Left colon (tissue), 2 donors: ENCODE measurements at places on chromosomes 7 and 10. TPM values are rescaled to one million over a fixed set of nuclear protein-coding genes. Genes with fewer than 3 reads are reported as not detected.

The SEMA3A gene
- total RNA-seq = 12.6 TPM

The RRP12 gene
- 15.1 TPM for total RNA-seq

The VAX1 gene
- not detected for total RNA-seq

The SCIN gene
- total RNA-seq = 76.6 TPM

The ZNF727 gene
- 1.1 TPM for total RNA-seq

The PRTFDC1 gene
- total RNA-seq = 6.2 TPM

The BEND7 gene
- 23.7 TPM for total RNA-seq

The ANKRD22 gene
- 13.7 TPM for total RNA-seq

The EBLN1 gene
- not detected for total RNA-seq

The ZNF107 gene
- 4.1 TPM for total RNA-seq

The EFCAB10 gene
- total RNA-seq = not detected

The SPDYE5 gene
- total RNA-seq = not detected

The NPFFR1 gene
- total RNA-seq = 0.15 TPM

The PLXDC2 gene
- 28.1 TPM for total RNA-seq

The CCDC7 gene
- total RNA-seq = 11.4 TPM

The SHTN1 gene
- total RNA-seq = 34.1 TPM

The OPALIN gene
- not detected for total RNA-seq

The PTN gene
- total RNA-seq = 1.3 TPM

The SPDYE18 gene
- total RNA-seq = 0.42 TPM

The ITIH5 gene
- total RNA-seq = 2.8 TPM

The SAP25 gene
- 1.1 TPM for total RNA-seq

The CHST3 gene
- total RNA-seq = 2.7 TPM

The ZSWIM8 gene
- 67.1 TPM for total RNA-seq

The SEMA3E gene
- 2.2 TPM for total RNA-seq

The WDR86 gene
- total RNA-seq = 0.85 TPM

The COPS6 gene
- 59.3 TPM for total RNA-seq

The FAM25C gene
- not detected for total RNA-seq

The DNTT gene
- total RNA-seq = not detected

The CHST12 gene
- 11.5 TPM for total RNA-seq

The GPC2 gene
- total RNA-seq = 4.0 TPM

The KCNIP2 gene
- total RNA-seq = 2.3 TPM
